Liver (tissue), 10 donors: ENCODE measurements at places on chromosomes 5 and 9.

GRCh38 chr9:69380301-69380700, 55.3 kb downstream of the ENTREP1 start:
- H3K27me3 ChIP-seq, result no peaks in the 10 kb centered on the region
- no peaks in the 10 kb centered on the region for H3K4me1 ChIP-seq
- DNase-seq, result no peak
- no peak overlapping the region for H3K27ac ChIP-seq

GRCh38 chr5:114367029-114367428, 5.2 kb downstream of the KCNN2 start:
- no peaks in the 10 kb centered on the region for H3K36me3 ChIP-seq
- DNase-seq, result no peak
- no peak overlapping the region for H3K27ac ChIP-seq
- H3K4me1 ChIP-seq, result no peaks in the 10 kb centered on the region

GRCh38 chr9:124251605-124252378, 6.0 kb upstream of the NEK6 start:
- H3K4me3 ChIP-seq, result no peak overlapping the region
- H3K27me3 ChIP-seq, result no peaks in the 10 kb centered on the region
- no peaks in the 10 kb centered on the region for H3K36me3 ChIP-seq
- H3K4me1 ChIP-seq, result no peaks in the 10 kb centered on the region
- H3K27ac ChIP-seq, result no peak overlapping the region

DNA sequence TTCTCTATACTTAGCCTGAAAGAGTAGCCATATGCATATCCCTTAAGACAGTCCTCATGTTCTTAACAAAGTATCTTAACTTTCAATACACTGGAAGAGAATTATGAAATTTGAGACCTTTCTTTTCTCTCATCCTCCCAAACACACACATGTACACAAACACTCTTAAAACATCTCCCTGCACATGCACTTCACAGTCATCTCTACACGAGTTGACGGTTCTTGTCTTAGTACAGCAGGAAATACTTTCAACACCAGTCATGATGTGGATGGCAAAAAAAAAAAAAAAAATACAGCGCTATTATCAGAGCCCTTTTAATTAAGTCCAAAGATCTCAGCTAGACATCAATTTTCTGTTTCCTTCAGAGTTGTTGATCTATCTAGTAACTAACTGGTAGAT, 43.6 kb upstream of the PCSK1 start:
- H3K27ac ChIP-seq, result no peak overlapping the region
- no peaks in the 10 kb centered on the region for H3K36me3 ChIP-seq
- H3K4me1 ChIP-seq, result no peaks in the 10 kb centered on the region
- no peak overlapping the region for H3K4me3 ChIP-seq

DNA sequence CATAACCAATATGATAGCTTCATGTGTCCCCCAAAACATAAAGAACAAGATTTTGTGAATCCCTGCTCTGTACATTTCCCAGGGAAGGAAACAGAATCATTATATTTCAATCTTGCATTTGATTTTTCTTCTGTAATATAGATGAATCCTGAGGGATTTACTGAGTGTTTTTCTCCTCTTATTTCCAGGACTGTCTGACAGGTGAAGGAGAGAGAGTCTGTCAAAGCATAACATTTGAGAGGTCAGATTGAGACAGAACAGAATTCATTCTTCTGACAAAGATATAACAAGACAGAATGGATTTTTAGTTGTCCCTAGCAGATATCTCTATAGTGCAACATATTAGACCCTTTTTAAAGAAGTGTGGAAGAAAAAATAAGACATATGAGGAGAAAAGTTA, 354.5 kb upstream of the IZUMO3 start:
- H3K36me3 ChIP-seq, result no peaks in the 10 kb centered on the region
- no peak overlapping the region for H3K4me3 ChIP-seq
- H3K27me3 ChIP-seq, result no peaks in the 10 kb centered on the region
- no peak for DNase-seq

GRCh38 chr5:172063463-172064235, 57.2 kb upstream of the FBXW11 start:
- no peak for DNase-seq
- no peak overlapping the region for H3K27ac ChIP-seq
- H3K4me3 ChIP-seq, result no peak overlapping the region
- H3K27me3 ChIP-seq, result no peaks in the 10 kb centered on the region
- no peaks in the 10 kb centered on the region for H3K4me1 ChIP-seq
- H3K36me3 ChIP-seq, result peaks cover 7% of the 10 kb centered on the region

- H3K4me1 ChIP-seq, result peaks cover 3% of the 10 kb centered on the region
- H3K27me3 ChIP-seq, result no peaks in the 10 kb centered on the region
- no peaks in the 10 kb centered on the region for H3K36me3 ChIP-seq
- DNase-seq, result no peak
- H3K4me3 ChIP-seq, result no peak overlapping the region
These were observed 69.9 kb downstream of the EHMT1 start for GRCh38 chr9:137688725-137689124.

GRCh38 chr5:154262342-154262741, 71.8 kb downstream of the GALNT10 start:
- no peaks in the 10 kb centered on the region for H3K36me3 ChIP-seq
- H3K27me3 ChIP-seq, result no peaks in the 10 kb centered on the region
- no peak overlapping the region for H3K27ac ChIP-seq
- no peak for DNase-seq
- no peaks in the 10 kb centered on the region for H3K4me1 ChIP-seq
- no peak overlapping the region for H3K4me3 ChIP-seq

- no peaks in the 10 kb centered on the region for H3K36me3 ChIP-seq
- DNase-seq, result no peak
- peaks cover 55% of the 10 kb centered on the region for H3K4me1 ChIP-seq
- H3K4me3 ChIP-seq, result peak overlapping the region; percentile 84
- peak overlapping the region; percentile 84 for H3K27ac ChIP-seq
- H3K27me3 ChIP-seq, result no peaks in the 10 kb centered on the region
These were observed 1.4 kb downstream of the ERGIC1 start for GRCh38 chr5:172835290-172835993.
